ENCODE measurements at places on chromosomes 2 and 18. TPM values are rescaled to one million over a fixed set of nuclear protein-coding genes. Genes with fewer than 3 reads are reported as not detected.
A peak's percentile ranks its signal among the peaks of the same experiment; 100 is the strongest.

- DNase-seq, result no peak
Measured at GRCh38 chr2:177646791-177647190, 254.2 kb downstream of the AGPS start.

GRCh38 chr2:10410001-10410822 is 37.9 kb downstream of the ODC1 start:
- DNase-seq, result no peak

DNA sequence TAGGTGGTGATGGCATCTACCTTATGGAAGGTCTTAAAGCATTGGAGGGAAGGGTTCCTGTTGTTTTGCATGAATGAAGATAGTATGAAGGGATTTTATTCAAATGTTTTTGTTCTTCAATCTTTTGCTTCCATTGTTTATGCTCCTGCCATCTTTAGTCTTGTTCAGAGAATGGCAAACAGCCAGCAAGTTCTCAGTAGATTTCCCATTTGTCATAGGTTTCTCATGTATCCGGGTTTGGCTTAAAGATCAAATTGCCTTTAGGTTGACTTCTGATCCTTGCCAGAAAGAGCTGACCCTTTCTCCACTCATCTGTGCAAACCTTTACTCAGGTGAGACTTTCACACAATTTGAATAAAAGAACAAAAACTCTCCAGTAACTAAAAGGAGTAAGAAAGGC is 44.2 kb upstream of the STAT4 start:
- no peak for DNase-seq

- no peak for DNase-seq
Measured at GRCh38 chr18:46821856-46822711, 65.2 kb upstream of the ST8SIA5 start.

DNA sequence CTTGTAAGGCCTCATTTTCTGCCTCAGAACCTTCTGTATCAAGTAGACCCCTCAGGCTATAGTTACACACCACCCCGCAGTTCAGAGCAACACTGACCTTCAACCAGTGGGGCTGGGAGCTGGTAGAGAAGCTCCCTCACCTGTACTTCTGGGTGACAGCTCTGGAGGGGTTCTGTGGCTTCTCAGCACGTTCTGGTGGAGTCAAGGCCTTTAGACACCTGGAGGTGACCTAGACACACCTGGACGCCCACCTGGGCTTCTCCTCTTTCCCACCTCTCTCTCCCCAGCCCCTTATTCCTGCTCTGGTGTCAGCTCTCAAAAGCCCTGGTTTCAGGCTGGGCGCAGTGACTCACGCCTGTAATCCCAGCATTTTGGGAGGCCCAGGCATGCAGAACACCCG is 7.3 kb upstream of the CIB4 start:
- DNase-seq, result no peak

The VSNL1 gene
- polyA plus RNA-seq, result not detected

DNA sequence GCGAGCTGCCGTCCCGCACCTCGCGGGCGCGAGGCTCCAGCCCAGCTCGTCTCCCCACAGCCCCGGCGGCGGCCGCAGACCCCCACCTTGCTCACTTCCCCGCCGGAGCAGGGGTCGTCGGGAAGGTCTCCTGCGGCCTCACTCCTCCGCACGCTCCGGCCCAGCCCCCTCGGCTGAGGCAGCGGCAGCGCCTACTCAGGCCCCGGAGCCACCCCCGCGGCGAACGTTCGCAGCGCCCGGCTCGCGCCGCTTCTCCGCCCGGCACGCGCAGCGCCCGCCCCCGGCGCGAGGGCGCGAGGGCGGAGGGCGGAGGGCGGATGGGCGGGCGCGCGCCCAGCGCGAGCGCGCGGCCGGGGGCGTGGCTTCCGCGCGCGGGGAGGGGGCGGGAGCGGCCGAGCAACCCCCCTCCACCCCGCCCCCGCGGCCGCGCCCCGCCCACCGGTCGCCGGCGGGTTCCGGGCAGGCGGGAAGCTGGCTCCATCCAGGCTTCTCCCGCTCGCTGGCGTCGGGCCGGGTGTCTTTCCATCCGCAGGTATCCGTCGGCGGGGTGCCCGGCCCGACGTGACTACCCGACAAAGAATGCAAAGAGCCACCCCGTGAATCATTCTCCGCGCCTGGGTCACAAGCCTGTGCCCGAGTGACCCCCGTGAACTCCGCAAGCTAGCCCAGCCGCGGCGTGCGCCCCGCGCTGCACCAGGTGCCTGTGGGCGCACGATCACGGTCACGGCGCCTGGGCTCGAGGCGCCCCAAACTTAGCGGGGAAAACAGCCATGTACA is at the start of gene DTNB:
TSS of gene DTNB (minus strand) at position 278 of the 777 bp plus-strand sequence. CDS start 20,917 bp downstream, outside the sequence.
- DNase-seq, result peak; percentile 74

The CACNB4 gene
- not detected for polyA plus RNA-seq

The FTCDNL1 gene
- polyA plus RNA-seq, result 1.9 TPM

DNA sequence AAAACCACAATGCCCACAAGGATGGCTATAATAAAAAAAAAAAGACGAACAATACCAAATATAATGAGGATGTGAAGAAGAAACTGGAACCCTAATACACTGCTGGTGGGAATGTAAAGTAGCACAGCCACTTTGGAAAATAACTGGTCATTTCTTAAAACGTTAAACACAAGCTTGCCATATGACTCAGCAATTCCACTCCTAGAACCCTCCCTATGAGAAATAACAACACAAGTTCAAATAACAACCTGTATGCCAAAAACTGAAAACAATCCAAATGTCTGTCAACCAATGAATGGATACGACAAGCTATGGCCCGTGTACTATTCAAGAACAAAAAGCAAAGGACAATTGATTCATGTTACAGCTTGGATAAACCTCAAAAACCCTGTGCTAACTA is 7.0 kb upstream of the ALPK2 start:
- no peak for DNase-seq

DNA sequence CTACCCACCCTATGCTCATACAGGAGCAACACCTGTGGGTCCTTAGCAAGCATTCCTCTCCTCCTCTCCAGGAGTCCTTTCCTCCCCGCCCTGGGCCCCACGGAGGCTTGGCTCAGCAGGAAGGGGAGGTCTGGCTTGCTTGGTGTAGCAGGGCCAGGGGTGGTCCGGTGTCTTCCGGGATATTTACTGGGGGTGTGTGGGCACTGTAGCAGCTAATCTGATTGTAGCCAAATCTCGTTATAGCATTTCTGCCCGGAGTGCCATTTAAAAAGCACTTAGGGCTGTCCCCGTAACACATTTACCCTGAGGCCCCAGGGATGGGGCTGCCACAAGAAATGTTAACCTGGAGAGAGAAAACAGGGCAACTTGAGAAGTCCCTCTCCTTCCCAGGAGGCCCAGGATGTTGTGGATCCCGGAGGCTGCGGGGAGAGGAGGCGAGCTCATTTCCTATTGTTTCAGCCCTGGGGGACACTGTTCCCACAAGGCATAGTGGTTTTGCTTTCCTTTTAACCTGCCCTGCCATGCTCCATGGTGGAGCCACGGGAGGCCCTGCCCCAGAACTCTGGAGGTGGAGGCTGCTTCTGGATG is 134.5 kb downstream of the CLIP4 start:
- DNase-seq, result no peak

The GPR45 gene
- polyA plus RNA-seq, result 0.26 TPM

DNA sequence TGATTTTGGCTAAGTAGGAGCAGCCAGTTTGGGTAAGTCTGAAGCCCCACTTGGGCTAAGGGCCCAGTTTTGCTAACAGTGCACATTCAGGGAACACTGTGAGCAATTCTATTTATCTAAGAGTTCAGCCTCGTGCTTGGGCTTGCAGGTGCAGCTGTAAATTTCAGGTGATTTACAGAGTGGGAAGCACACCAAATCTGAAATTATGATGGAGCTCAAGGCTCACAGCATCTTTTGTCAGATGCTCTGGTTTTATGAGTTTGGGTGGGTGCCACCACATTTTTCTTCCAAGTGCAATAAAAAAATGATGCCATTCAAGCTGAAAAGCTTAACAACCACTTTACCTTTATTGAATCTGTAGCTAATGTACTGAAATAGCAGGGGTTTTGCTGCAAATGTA is 671.2 kb downstream of the LRRTM4 start:
- no peak for DNase-seq

DNA sequence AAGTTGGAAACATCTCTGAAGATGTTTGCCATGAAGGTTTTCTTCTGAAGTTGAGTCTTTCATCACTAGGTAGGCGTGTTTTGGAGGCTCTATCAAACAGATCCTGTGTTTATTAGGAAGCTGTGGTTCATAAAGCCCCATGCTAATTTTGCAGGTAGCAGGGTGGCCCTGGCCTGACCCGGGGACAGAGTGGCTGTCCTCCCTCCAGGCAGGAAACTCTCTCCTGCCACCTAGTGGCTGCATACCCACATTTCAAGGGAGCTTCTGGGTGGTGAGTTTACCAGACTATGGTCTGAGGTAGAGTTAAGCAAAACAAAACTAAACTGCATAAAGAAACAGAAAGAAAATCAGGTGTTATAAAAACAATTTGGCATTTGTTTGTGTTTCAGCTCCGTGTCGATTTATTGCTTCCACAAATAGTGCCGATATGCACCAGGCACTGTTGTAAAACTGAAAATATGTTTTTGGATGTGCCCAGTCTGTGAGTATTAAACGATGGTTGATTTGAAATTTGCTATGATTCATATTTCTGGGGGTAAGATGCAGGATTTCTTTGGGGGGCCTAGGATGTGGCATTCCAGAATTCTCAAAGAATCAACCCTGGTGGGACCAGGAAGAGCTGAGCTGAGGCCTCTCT is 26.0 kb upstream of the IL37 start:
- DNase-seq, result peak; percentile 34

DNA sequence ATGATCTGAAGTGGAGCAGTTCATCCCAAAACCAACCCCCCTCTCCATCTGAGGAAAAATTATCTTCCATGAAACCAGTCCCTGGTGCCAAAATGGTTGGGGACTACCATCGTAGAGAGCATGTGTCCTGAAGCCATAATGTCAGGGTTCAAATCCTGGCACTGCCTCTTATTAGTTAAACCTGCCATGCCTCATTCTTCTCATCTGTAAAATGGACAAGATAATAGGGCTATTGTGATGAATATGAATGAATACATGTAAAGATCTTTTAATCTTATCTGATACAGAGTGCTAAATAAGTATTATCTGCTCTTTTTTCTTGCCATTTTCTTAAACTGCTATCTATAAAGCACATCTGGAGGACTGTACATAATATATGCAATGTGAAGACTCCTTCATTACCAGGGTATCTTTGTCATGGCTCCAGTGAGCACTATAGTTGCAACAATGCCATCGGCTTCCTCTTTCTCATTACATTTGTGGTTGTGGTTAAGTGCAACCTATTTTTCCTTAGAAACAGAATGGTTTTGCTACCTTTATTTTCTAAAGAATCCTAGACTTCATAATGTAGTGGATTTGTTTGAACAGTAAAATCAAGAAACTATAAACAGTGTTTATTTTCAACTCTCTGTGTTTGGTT is 27.0 kb downstream of the MFSD6 start:
- no peak for DNase-seq

DNA sequence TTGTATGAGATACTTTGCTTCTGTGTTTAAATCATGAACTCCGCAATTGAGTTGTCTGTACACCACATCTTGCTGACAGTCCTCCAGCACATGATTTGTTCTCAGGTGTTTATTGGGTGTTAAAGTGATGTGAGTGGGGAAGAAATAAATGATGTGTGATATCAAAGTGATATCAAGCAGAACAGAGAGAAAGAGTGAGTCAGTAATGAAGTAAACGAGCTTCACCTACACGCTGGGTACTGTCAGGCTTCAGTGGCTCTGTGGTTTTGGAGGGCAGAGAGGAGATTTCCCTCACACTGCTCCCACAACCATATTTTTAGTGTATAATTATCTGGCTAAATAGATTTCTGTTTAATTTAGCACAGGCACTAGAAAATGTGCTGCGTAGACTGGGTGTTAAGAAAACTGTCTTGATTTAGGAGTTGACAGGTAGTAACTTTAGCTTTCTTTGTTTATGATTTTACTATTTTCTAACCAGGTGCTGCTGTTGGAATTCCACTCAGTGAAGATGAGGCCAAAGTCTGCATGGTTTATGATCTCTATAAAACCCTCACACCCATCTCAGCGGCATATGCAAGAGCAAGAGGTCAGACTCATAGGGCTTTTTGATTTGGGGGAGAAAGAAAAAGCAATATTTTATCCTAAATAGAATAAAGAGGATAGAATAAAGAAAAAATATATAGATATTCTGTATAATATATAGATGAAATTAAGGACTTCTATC is 21.2 kb downstream of the ATIC start:
- no peak for DNase-seq

DNA sequence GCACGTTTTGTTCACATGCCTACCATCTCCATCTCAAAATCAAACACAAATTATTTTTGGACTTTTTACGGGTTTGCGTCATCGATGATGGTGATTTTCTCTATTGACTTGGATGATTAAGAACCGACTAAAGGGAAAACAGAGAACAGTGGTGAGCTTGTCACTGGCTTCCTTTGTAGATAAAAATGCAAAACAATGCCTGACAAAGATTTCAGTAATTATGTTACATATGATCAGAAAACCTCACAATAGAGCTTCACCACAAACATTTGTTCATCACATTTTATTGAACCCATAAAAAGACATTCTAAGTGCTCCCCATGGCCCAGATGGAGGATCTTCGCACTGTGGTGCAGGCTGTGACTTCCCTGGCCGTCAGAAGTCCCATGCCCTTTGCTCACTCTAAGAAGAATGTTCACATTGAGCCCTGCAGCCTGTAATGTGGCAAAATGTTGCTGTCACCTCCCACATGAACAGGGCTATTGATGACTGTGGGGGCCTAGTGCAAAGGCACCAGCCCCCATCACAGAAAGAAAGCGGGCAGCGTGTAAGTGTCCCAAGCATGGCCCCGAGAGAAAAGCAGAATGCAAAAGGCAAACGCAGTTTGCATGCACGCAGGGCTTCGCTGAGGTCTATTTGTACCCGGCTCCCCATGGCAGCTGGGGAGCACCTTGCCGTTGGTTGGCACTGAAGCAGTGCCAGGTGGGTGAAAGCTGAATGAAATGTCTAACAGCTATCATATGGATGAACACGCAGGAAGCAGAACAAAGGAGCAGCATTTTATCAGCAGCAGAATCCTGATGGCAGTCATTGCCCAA is 60.6 kb downstream of the BCL2 start:
- DNase-seq, result no peak

DNA sequence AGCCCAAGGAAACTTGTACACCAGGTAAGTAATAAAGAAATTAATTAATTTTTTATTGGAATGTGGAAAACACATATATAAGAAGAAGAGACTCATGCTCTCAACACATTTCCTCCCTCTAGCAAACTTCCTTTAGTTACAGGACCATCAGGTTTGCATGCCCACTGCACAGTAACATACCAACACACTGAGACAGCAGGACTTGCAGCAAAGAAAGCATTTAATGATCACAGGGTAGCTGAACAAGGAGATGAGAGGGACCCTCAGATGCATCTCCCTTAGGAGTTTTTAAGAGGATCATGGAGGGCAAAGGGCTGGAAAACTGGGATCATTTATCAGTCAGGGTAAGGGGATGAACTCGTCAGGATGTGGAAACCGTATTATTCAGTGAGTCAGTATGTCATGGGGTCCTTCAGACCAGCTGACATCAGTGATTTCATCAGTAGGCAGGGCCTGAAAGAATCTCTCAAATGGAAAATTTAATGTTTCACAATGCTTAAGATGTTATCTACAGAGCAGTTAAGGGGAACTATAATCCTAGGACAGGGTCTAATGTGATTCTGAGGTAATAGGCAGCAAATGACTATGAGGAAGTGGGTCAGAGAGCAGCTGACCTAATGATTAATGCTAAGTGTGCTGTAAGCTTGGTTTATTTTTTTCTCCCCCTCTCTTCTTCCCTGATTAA is 193.8 kb upstream of the RND3 start:
- no peak for DNase-seq

Measured in naive thymus-derived CD4-positive, alpha-beta T cell (primary cell).